Stimulated activated CD8-positive, alpha-beta memory T cell treated with anti-CD3 and anti-CD28 coated beads, Interleukin-7, amount 100 ng/mL, for 1 hour (primary cell): ENCODE measurements at places on chromosomes 4 and X.

DNA sequence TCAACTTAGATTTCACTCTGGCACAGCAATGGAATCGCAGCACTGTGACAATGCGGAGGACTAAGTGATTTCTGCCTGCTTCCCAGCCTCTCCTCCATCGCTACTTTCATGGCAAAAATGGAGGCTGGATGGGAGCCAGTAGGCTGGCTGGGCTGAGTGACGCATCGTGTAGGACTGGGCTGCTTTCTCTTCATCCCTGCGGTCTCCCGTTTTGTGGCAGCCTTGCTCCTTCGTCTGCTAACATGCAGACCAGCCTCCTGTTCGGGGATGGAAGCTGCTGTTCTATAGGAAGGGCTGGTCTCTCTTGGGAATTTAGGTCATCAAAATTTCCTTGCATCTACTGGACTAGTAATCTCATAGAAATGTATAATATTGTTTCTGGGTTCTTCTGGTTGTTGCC is 15.8 kb upstream of the RGS12 start:
- no peak for DNase-seq

- no peak for DNase-seq
These were observed 762 bp downstream of the PIGA start for GRCh38 chrX:15334561-15334960.

DNA sequence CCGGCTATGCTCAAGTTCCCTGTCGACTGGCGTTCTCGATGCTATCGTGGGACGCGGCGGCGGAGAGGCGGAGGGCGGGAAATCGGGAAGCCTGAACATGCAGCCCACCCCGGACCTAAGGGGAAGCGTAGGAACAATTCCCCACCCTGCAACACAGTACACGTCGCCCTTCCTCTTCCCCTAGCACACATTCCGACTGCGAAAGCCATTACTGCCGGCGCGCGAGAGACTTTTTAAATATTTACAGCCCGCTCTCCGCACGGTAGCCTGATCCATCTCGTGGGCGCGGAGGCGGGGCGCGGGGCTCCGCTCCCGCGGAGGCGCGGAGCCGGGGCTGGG is 48.1 kb upstream of the BCOR start:
- no peak for DNase-seq

DNA sequence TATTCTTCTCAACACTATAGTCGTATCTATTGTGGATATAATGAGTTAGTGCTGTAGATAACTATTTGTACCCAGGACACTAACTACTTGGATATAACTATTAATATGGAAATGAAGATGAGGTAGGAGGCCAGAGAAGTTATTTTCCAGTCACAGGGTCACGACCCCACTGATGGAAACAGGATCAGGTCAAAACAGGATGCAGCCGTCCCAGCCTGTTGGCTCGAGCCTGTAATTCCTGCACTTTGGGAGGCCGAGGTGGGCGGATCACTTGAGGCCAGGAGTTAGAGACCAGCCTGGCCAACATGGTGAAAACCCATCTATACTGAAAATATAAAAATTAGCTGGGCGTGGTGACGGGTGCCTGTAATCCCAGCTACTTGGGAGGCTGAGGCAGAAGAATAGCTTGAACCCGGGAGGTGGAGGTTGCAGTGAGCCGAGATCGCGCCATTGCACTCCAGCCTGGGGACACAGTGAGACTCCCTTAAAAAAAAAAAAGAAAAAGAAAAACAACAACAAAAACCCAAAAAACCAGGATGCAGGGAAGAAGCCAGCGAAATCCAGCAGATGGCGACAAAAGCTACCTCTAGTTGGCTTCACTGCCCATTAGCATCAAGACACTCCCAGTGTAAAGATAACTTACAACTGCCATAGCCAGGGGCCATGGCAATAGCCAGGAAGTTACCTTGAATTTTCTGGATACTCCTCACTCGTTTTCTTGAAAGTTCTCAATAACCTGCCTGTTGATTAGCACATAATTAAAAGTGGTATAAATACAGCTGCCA is 37.9 kb upstream of the NKAP start:
- DNase-seq = no peak

DNA sequence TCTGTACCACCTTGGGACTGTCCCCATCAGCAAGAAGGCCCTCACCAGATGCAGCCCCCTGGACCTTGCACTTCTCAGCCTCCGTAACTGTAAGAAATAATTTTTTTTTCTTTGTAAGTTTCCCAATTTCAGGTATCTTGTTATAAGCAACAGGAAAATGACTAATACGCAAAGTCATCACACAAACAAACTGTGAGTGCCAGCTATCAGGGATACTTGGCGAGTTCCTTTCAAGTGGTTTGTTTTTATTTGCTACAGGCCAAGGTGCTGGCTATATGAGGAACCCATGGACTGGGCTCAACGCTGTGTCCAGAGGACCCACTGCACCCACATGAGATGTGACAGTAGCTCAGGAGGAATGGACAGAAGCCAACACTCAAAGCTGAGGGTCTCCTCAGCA is 11.5 kb upstream of the GPM6B start:
- no peak for DNase-seq

DNA sequence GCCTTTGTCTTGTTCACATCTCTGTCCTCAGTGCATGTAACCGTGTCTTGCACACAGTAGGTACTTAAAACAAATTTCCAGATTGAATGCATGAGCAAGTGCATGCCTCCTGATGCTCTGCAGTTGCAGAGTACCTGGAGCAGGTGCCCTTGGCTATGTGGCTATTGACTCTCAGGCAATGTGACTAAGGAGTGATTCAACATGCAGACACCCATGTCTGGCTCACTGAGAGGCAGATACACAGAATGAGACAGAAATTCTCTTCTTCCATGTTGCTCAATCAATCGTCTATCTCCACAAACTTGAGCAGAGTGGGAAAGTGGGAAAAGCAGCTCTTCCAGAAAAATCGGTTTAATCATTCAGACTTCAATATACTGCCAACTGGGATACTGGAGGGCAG is 111.0 kb downstream of the CHRDL1 start:
- no peak for DNase-seq

DNA sequence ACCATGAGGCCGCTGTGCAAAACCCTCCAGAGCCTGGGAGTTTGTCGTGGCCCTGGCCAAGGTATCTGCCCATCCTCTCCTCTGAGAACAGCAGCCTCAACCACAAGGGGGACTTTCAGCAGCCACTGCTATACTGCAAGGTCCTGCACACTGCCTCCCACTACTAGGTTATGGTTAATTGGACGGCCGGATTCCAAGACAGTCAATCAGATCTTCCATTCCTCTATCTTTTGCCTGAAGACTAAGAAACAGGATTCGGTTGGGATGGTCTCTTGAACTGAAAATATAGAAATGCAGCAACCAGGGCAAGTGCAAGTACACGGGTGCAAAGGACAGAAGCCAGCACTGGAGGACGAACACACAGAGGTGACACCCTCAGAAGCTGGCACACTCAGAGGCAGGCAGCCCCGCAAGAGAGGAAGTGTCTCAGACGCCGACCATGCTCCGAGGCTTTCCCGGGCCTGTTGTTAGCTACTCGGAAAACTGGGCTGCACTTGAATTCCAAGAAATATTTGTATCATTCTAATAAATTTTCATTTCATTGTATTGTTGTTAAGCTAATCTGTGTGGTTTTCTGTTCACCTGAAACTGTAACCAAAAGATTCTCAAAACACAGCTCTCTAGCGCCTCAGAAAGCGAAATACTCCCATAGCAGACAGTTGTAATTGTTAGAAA is 63.3 kb downstream of the AFAP1 start:
- DNase-seq = peak; percentile 23

GRCh38 chrX:54825716-54826438 is 18.3 kb downstream of the MAGED2 start:
- no peak for DNase-seq

DNA sequence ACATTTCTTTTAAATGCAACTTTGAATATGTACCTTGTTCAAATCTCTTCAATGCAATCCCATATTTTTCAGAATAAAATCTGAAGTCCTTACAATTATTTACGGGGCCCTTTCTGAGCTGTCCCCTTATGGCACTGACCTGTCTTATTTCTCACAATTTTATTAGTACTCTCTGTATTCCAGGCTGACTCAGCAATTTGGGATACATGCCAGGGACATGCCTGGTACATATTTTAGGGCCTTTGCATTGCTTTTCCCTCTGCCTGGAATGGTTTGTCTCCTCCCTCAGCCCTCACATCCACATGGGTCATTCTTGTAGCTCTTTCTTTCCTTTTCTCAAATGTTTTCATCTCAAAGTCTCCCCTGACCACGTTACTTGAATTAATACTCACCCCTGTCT is 172.2 kb upstream of the TECRL start:
- no peak for DNase-seq

DNA sequence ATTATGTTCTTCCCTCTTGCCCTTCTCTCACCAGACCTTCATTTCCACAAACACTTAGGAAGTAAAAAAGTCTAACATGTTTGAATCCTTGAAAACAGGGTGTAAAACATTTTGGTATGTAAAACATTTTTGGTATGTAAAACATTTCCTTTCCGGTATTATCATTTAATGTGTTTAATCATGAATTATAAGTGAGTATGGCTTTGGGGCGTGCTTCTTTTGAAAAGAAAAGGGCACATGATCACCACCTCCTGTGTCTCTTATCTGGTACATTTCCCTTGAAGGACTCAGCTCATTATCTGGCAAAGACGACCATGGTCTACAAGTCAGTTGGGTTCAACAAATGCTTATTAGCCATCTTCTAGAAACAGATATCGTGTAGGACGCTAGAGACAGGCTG is 283.6 kb downstream of the FRMPD4 start:
- DNase-seq = no peak

- DNase-seq = no peak
These were observed 279.0 kb upstream of the TAPT1 start for GRCh38 chr4:16505267-16505666.

DNA sequence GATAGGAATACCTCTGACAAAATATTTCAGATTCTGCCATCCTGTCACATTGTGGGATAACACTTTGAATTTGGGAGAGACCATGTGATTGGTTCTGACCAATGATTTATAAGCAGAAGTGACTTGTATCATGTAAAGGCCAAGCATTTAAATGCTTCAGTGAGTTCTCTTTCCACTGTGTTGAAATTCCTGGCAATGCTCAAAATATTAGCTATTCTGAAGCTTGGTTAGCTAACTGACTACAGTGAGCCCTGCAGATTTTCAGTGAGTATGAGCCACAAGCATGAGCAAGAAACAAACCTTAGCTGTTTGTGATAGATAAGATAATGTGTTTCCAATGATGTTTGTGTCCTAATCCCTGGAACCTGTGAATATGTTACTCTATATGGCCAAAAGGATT is 562.8 kb upstream of the AADAT start:
- no peak for DNase-seq

DNA sequence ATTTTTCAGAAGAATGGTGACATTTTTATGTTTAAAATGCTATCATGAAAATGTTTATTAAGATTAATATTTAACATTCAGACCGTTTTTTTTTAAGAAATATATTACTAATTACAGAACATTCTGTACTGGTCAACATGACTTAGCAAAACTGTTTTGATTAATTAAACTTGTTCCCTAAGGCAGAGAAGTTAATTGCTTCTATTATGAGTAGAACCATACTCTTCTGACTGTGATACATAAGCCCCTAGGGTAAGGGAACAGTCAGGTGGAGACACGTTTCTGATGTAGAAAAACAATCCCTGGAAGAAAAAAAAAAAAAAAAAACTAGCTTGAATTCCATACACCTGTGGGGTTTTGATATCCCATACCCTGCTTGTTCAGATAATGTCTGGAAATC is 97.4 kb downstream of the GPM6A start:
- DNase-seq = no peak

GRCh38 chr4:121462660-121463261 is 81.9 kb upstream of the QRFPR start:
- no peak for DNase-seq

DNA sequence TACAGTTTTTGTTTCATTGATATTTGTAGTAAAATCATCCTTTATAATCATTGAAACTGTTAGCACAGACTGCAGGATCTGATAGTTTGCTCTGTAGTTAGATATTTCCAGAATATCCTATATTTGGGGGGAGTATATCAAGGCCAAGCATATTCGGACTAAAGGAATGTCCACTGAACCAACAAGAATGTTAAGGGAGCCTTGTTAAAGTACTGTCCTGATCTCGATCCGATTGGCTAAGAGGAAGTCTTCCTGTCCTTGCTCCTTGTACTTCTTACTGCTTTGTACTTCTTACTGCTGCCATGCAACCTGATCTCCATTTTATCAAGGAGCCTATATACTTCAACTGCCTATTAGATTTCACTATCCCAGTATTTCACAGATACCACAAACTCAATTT is 449.3 kb downstream of the RPA4 start:
- no peak for DNase-seq

- DNase-seq = no peak
These were observed 161.1 kb downstream of the FRAS1 start for GRCh38 chr4:78218260-78218659.

DNA sequence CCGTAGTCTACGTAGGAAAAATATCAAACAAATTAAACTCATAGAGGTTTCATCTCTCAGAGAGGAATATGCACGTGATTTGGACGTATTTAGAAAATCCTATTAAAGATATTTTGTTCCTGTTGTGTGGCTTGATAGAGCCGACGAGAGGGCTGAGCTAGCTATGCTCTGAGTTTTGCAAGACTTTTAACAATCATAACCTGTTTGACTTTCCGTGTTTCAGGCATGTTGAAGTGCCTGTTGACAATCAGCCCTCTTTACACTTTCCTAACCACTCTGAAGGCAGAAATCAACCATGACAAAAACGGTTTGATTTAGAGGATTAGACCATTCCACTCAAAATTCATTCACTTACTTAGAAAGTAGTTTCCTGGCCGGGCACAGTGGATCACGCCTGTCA is 297.3 kb downstream of the ASMT start:
- no peak for DNase-seq

GRCh38 chr4:73816814-73817213 is 19.7 kb upstream of the CXCL6 start:
- no peak for DNase-seq

- no peak for DNase-seq
These were observed 21.6 kb upstream of the ATP8A1 start for GRCh38 chr4:42678512-42678911.

DNA sequence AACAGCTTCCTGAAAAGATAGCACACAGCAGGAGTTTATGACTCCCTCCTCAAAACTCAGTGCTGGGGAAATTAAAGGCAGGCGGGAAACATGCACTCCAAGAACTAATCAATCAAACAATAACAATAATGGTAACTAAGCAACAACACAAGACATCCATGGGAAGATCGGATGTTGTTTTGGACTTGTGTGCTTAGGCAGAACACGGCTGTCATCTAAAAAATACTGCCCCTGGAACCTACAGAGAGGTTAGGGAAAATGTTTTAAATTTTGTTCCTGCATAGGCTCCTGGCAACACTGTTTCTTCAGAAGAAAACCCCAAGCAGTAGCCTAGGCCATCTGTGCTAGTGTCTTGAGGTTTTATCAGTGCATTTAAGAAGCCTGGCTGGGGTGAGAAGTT is 1378.2 kb downstream of the STIM2 start:
- DNase-seq = no peak

GRCh38 chr4:57426779-57427395 is 316.7 kb upstream of the IGFBP7 start:
- no peak for DNase-seq
